ENCODE measurements at places on chromosomes 1 and 21.

- DNase-seq, result peak; percentile 11
Observed at GRCh38 chr1:20521960-20522861, 14.3 kb upstream of the MUL1 start.

GRCh38 chr1:111499026-111499785 lies 4.2 kb downstream of the ADORA3 start:
- DNase-seq, result no peak

DNA sequence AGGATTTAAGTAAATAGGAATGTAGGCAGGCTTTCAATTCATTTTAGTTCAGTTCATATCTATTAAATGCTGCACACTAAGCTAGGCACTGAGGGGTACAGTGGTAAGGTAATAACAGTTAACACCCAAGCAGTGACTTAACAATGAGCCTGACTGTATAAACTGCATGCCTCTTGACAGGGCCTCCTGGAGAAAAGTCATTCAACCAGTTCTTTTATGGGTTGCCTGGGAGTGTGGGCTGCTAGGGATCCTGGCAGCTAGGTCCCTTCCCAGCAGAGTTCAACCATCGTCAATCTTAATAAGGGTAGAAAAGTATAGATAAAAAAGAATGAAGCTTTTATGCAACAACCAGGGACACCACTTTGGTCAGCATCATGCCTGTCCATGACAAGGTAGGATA lies 8.1 kb upstream of the ALG14 start:
- DNase-seq, result no peak

DNA sequence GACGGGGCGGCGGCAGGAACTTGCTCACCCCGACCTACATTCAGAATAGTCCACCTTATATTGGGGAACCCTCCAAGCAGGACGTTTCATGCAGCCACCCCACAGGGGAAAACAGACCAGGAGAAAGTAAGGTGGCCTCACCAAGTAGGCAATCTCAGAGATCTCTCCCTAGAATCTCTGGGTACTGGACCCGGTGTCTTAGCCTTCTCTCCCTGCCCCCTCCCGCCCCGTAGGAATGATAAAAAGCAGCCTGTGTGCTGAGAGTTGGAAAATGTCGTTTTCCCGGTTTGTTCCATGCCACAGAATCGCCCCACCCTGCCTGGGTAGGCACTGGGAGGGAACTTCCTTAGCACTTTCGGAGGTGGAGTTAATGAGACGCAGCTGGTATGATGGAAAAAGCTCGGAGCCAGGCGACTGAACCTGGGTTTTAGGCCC lies 789 bp upstream of the PTPN14 start:
- DNase-seq, result no peak

- no peak for DNase-seq
Observed at GRCh38 chr1:43042773-43043457, 84.2 kb upstream of the SLC2A1 start.

- DNase-seq, result no peak
Observed at GRCh38 chr1:235391874-235392273, 24.6 kb downstream of the TBCE start.
